ENCODE measurements at places on chromosomes 16 and 17.

GRCh38 chr17:81193470-81194224, 27.6 kb upstream of the AATK start:
- no peak for DNase-seq

DNA sequence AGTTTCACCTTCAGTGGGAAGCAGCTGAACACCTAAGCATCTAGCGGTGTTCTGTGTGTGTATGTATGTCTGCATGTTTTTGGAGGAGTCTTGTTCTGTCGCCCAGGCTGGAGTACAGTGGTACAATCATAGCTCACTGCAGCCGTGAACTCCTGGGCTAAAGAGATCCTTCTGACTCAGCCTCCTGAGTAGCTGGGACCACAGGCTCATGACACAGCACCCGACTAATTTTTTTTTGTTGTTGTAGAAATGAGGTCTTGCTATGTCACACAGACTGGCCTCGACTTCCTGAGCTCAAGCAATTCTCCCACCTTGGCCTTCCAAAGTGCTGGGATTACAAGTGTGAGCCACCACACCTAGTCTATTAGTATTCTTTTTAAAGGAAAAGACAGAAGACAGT, 30.2 kb upstream of the FAAP100 start:
- DNase-seq = no peak

DNA sequence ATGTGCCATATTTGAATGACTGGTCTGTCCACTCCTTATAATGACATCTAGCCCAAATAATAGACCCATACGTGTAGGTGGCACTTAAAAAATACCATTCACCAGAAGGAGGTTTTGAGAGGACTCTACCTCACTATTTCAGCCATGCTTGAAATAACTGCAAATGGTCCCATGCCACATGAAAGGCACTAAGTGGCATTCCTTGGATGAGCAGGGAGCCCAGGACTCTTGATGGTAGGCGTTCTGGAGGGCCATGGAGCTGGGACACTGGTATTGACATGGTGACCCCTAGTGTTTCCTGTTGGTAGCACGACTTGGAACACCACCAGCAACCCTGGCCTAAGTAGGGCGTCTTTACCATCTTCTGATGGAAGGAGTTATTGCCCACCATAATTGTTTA, 148.7 kb upstream of the ZFHX3 start:
- peak; percentile 54 for DNase-seq

DNA sequence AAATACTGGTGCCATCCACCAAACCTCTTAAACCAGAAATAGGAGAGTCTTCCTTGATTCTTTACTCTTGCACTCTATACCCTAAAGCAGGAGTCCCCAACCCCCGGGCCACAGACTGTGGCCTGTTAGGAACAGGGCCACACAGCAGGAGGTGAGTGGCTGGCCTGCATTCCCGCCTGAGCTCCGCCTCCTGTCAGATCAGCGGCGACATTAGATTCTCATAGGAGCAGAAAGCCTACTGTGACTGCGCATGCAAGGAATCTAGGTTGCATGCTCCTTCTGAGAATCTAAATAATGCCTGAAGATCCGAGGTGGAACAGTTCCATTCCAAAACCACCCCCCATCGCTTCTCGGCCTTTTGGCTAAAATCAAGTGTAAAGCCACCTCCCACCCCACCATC, 30.3 kb upstream of the SRCIN1 start:
- no peak for DNase-seq

DNA sequence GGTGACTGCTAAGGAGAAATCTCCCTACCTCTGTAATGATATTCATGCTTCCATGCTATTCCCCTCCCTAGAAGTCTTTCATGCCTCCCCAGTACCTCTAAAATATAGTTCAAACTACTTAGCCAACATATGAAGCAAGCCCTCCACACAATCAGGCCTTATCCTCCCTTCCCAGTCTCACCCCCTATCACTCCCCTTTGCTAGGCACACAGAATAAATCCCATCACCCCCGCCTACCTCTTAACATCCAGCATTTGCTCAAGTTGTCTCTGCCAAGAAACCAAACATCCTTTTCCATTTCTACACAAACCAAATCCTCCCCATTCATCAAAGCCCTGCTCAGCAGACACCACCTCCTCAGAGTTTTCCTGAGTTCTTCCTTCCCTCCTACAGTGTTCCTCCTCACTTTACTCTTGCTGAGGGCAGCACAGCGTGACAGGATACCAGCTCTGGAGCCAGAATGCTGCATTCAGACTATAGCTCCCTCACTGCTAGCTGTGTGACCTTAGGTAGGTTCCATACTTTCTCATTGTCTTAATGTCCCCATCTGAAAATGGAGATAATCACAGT, 7.0 kb downstream of the TOM1L2 start:
- DNase-seq = no peak

- peak; percentile 49 for DNase-seq
Observed at GRCh38 chr17:412211-413015, 59.8 kb upstream of the RPH3AL start.

DNA sequence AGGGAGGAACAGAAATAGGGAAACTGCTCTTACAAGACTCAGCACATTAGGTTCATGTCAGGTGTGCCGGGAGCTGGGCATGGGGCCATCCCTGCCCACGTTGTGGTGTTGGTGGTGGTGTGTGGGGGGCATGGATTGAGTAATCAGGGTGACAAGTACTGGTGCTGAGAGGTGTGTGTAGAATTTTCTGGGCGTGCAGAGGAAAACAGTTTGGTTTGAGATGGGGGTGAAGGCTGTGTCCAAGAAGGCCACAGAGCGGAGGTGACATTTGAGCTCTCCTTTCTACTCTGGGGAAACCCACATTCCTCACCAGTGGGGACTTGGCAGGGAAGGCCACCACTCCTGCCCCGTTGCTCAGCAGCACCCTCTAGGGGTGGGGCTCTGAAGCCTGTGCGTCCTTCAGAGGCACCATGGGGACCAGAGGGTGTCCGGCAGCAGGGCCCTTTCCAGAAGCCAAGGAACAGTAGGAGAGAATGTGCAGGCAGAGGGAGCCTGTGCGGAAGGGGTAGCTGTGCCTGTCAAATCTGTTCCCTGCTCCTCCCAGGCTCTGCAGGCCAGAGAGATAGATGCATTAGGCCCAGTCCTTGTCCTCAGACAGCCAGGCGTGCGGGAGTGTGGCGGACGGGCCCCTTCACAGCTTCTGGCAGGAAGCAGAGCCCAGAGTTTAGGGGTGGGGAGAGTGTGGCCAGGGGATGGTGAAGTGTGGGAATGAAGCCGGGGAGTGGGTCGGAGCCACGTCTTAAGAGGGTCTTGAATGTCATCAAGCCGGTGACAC, 48.7 kb upstream of the GSE1 start:
- no peak for DNase-seq

- DNase-seq = no peak
Observed at GRCh38 chr17:42670789-42671657, 5.8 kb downstream of the PLEKHH3 start.

GRCh38 chr17:49468811-49469385, 26.2 kb upstream of the NGFR start:
- no peak for DNase-seq

GRCh38 chr17:14366199-14366598, 65.3 kb downstream of the HS3ST3B1 start:
- DNase-seq = no peak

DNA sequence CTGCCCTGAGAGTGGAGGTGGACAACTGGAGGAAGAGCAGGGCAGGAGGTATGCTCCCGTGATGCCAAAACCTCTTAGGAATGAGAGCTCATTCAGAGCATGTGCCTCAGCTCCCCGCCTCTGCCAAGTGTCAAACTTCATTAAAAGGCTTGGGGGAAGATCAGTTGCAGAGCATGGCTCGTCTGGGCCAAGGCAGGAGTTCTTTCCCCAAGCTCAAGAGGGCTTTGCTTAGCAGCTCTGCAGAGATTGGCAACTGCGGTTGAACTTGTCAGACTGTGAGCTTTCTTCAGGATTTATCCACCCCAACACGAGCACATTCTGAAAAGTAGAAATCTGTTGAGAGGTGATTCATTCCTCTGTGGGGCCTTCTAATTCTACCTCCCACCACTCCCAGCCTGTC, 248.1 kb downstream of the HS3ST3A1 start:
- peak; percentile 35 for DNase-seq

- peak; percentile 86 for DNase-seq
Observed at GRCh38 chr16:1300664-1301476, 8.6 kb upstream of the UBE2I start.

DNA sequence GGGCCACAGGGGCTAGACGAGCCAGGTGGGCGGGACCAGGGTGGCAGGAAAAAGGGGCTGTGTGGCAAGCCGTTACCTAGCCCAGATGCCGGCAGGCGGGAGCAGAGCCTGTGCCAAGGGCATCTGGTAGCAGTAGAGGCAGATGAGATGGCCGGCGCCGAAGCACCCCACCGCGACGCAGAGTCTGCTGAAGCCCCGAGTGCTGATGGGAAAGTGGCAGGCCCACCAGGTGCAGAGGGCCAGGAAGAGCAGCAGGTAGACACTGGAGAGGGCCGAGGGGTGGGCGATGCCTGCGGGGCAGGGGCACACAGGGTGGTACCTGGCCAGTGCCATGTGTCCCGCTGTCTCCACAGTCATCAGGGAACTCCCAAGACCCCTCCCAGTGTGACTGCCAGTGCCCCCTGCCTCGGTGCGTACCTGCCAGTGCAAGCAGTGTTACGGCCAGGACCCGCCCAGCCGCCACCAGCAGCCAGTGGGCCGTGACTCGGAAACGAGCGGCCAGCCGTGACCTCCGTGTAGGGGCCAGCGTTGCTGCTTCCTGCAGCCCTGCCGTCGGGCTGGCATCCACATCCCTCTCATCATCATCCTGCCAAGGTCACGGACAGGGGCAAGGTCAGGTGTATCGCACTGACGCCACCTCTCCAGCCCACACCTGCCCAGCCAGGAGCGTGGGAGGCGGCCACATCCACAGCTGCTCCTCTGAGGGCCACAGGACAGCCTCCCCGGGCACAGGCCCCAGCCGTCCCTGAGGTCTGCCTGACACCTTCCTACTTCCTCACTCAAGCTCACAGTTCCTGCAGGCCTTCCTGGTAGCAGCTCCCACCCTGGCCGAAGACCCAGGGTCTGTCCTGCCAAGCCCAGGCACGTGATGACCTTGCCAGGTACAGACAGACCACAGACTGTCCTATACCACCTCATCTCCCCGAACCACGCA, 32.1 kb downstream of the CTU2 start:
- DNase-seq = no peak

- no peak for DNase-seq
Observed at GRCh38 chr17:58193641-58194255, 1.2 kb downstream of the EPX start.

DNA sequence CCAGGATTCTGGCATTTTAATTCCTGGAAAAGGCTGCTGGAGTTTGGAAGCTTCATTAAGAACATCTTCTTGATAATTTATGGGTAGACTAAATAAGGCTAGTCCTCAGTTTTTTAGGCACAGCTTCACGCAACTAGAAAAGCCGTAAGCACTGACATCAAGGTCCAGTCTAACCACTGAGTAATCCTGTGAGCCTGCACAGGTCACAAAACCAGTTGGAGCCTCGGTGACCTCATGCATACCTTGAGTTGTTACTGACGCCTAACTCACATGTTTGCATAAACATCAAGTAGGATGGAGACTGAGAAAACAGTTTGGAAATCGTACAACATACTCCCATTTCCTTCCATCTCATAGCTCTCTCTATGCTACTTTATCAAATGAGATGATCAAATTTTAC, 63.8 kb upstream of the RCVRN start:
- DNase-seq = no peak

- DNase-seq = no peak
Observed at GRCh38 chr17:21014498-21014897, 28.3 kb downstream of the USP22 start.

DNA sequence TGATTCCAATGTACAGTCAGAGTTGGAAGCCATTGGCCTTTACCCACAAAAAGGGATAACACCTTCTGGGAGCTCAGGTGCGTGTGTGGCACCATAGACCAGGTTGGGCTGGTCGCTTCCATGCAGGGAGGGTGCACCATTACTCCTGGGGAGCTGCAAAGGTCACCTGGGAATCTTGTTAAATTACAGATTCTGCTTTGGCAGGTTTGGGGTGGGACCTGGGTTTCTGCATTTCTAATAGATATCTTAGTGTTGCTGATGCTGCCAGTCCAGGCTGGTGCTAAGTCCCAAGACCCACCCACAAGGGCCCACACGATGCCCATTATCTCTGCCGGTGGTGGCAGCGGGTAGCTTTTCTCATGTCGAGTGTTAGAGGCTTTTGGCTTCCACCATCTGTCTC, 148.3 kb upstream of the CACNG5 start:
- DNase-seq = no peak

DNA sequence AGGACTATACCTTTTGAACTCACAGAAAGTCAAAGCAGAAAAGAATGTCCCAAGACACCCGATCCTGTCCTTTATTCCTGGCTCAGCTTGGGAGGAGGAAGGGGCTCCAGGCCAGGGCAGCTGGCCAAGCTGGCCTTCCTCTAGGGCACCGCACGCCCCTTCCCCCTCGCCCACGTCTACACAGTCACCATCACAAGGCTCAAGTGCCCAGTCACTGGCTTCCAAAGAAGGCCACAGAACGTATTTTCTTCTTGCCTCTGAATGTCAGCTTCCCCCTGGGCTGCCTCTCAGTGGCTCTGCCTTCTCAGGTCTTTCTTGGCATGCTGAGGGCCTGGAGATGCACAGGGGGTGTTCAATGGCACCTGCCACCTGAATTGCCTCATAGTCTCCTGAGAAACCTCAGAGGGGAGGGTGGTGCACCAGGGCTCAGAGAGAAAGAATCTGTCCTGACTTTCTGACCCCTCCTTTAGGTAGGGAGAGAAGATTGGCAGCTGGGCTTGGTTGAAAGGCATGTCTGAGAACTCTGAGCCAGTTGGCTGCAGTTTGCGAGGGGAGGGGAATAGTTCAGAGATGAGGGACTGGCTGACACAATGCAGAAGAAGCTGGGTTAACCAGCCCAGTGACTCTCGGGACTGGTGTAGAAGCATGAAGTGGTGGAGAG, 2.1 kb downstream of the DHRS11 start:
- DNase-seq = no peak

- no peak for DNase-seq
Observed at GRCh38 chr17:67272312-67273047, 27.5 kb upstream of the HELZ start.

DNA sequence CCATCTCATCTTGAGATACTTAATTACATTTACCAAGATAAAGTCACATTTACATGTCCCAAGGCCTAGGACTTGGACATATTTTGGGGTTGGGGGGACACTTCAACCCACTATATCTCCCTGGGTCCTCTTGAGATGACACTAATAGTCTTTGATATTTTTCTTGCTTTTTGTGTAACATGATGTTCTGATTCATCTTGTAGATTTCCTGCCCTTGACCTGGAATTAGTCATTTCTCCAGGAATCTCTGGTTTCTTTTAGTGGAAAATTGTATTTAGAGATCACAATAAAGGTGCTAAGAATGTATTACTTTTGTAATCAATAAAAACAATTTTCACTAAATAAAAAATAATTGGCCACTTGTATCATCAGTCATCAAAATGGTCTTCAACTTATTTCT, 157.3 kb downstream of the VPS53 start:
- DNase-seq = no peak

- DNase-seq = no peak
Observed at GRCh38 chr17:1229900-1230501, 40.2 kb upstream of the BHLHA9 start.

Measured in AG08395 (cell line).